Adipocyte (in vitro differentiated cells): ENCODE measurements at places on chromosomes 16 and 17.

DNA sequence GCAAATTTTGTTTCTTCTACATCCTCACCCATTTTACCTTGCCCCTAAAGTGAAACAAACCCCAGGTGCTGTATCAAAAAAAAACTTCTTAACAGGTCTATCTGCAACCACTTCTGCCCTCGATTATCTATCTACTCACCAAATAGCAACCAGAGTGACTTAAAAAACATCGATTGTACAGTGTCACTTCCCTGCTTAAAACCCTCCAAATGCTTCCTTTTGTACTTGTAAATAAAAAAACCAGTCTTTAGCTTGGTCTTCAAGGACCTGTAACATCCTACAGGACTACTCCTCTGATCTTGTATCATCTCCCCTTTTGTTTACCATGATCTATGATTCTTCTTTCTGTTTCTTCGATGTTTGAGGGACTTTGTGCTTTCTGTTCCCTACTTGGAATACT is 82.7 kb upstream of the CORO6 start:
- DNase-seq = no peak

DNA sequence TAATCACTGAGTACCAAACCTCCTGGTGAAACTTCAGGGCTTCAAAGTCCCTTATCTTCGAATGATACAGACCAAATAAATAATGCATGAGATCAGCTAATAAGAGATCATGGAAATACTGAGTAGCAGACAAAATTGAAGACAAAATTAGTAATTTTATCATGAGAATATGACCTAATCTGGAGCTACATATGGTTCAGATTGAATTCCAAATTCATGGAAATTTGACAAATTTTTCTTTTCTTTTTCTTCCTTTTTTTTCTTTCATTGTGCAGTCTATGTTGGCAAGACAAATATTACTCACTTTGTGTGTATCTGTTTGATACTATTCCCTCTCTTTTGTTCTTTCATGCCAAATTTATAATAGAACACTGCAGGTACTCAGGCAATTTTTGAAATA is 218.1 kb upstream of the KCNJ16 start:
- no peak for DNase-seq

GRCh38 chr17:53119773-53120172 is 703.0 kb upstream of the KIF2B start:
- DNase-seq = no peak

DNA sequence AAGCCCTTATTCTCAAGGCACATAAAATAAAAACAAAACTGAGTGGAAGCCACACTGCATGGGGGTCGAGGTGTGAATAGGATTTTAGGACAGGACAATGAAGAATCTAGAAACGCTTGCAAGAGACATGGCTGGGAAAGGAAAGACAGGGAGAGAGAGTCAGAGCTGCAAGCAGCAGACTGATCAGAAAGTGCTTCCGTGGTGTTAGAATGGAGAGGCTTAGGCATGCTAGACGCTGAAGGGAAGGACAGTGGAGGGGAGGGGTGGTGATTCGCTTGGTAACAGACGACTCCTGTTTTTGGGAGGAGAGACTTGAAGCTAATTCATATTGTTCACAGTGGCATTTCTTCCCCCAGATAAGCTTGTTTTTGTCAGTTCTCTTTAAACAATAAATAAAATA is 173.5 kb downstream of the AIPL1 start:
- no peak for DNase-seq

DNA sequence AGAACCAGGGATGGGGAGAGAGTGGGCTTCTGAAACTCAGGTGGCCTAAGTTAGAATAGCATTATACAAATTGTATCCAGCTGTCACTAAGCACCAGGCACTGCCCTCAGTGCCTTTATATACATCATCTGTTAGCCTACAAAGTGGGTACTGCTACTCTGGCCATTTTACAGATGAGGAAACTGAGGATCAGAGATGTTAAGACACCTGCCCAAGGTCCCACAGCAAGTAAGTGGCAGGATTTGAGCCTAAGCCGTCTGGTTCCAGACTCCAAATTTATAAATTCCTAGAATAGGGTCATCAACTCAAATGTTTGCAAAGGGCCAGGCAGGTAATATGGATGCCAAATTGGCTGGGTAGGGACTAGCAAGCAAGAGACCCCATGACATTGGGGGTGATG is 2.3 kb downstream of the ORAI3 start:
- no peak for DNase-seq

DNA sequence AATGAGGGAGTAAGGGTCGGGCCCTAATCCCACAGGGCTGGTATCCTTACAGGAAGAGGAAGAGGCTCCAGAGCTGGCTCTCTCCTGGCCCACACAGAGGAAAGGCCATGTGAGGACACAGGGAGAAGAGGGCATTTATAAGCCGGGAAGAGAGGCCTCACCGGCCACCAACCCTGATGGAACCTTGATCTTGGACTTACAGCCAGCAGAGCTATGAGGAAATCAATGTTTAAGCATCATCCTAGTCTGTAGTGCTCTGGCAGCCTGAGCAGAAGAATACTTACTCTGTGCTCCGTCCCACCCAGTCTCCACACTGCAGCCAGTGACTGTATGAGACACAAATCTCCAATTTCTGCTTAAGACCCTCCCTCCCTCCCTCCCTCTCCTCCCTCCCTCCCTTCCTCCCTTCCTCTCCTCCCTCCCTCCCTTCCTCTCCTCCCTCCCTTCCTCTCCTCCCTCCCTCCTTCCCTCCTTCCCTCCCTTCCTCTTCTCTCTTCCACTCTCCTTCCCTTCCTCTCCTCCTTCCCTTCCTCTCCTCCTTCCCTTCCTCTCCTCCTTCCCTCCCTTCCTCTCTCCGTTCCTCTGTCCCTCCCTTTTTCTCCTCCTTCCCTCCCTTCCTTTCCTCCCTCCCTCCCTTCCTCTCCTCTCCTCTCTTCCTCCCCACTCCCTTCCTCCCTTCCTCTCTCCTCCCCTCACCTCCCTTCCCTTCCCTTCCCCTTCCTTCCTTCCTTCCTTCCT is 8.9 kb upstream of the TMEM220 start:
- no peak for DNase-seq

- no peak for DNase-seq
These were observed 32.4 kb downstream of the CNGB1 start for GRCh38 chr16:57938484-57938883.

DNA sequence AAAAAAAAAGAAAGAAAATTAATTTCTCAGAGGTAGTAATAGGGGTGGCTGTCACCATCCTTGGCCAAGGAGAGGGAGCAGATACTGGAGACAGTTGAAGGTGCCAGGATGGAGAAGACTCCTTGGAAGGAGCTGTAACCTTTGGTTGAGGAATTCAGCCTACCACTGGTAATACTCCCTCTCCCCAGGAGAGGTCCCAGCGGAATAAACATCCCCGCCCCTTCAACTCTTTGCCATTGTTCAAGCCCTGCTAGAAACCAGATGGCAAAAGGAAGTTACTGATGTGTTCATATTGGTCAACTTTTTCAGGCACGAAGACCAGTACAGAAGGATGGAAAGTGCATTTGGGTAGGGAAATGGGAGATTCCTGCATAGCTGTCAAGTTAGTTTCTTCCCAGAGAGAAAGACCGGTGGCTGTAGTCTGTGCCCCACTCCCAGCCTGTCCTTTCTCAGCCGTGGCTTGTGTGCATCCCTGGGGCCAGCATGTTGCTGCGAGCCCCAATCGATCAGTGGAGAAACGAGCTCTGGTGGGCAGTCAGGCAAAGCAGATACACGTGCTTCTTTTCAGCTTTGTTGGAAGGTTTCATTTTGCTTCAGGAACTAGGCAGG is 612.1 kb downstream of the MAF start:
- no peak for DNase-seq

DNA sequence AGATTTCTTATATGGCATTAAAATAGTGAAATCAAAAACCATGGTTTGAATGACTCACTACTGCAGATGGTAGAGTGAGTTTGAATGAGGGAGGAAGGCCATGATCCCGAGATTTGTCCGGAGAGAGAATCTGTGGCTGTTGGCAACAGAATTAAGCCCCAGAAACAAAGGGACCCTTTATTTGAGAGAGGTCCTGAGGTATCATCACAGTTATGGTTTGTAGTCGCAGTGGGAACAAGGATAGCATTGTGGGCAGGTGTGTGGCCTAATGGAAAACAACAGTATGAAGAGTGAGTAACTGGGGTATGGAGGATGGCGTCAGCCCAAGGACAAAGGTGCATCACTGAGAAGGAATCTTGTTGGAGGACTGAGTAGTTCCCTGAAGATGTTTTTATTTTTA is 8.5 kb upstream of the ZFP3 start:
- no peak for DNase-seq

DNA sequence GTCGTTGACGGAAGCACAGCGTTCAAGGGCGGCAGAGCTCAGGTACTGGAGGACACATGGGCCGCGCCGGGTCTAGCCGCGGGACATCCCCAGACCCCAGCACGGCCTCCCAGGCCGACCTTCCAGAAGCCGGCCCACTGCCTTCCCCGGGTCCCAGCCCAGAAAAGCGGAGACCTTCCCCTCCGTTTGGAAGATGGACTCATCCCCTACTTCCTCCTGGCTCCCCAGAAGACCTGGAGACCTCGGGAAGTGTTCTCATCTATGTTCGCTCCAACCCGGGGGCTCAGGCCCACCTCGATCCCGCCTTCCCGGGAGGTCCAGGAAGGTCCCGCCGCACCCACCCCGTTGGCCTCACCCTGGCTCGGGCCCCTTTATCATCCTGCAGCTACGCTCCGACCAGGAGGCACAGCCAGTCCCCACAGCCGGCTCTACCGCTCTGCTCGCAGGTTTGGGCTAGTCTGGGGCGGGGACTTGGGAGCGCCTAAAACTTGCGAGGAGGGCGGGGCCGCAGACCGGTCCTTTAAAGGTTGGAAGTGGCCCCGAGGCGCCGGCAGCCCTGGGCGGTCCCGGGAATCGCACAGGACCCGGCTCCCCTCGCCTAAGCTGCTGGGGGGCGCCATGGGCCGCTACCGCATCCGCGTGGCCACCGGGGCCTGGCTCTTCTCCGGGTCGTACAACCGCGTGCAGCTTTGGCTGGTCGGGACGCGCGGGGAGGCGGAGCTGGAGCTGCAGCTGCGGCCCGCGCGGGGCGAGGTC is at the start of gene ALOX12:
Gene ALOX12, plus strand, starts transcription at position 550 of the 756 bp plus-strand sequence. Its CDS starts 69 bp downstream, at position 619.
- no peak for DNase-seq
